Myocyte (in vitro differentiated cells): ENCODE measurements at places on chromosomes 3 and 15.
A peak's percentile ranks its signal among the peaks of the same experiment; 100 is the strongest.

- no peak for DNase-seq
Measured at GRCh38 chr15:96358821-96359615, 28.5 kb downstream of the NR2F2 start.

GRCh38 chr15:57592426-57592825 lies 722 bp downstream of the MYZAP start:
- DNase-seq = no peak

DNA sequence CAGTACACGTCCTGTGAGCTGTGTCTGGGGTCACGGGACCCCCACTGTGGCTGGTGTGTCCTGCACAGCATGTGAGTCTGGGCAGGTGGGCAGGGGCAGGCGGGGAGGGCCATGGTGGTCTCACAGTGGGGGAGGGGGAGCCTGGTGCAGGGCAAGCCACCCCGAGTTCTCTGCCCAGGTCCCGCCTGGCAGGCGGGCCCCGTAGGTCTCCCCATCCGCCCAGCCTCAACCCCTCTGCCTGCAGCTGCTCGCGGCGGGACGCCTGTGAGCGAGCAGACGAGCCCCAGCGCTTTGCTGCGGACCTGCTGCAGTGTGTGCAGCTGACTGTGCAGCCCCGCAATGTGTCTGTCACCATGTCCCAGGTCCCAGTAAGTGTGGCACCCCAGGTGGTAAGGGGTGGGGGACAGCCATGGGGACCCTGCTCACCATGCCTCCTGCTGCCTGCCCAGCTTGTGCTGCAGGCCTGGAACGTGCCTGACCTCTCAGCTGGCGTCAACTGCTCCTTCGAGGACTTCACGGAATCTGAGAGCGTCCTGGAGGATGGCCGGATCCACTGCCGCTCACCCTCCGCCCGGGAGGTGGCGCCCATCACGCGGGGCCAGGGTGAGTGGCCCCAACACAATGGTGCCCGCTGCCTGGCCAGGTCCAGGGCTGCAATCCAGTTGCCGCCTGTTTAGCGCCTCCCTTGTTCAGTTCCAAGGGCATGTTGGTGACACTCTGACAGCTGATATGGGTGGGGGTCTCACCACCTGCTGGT lies 21.9 kb downstream of the PLXNA1 start:
- DNase-seq = peak; percentile 29

GRCh38 chr15:94075349-94075748 lies 156.0 kb upstream of the MCTP2 start:
- no peak for DNase-seq

DNA sequence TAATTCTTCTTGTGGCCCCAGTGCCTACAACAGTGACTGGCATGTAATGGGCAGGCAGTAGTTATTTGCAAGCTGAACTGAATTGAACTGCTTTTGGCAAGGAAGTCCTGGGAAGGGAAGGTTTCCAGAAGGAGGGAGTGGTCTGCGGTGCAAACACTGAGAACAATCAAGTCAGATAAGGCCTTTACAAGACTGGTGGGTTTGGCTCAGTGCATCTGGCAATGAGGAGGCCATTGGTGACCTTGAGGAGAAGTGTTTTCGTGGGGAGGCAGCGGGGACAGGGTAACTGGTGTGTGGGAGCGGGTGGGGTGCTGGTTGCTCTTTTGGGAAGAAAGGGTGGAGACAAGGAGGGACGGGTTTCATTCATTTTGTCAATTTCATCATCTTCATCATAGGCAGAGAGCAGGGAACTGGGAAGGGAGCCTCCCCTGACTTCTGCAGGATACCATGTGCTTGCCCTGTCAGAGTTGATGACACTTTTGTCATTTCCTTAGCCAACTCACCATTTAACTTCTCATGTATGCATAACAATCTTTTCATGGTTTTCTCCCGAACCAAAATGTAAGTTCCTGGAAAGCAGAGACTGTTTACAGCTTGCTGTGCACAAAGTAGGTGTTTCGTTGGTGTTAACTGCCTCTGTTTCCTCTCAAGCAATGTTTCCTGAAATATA lies 8.4 kb upstream of the EHD4 start:
- no peak for DNase-seq
